Kidney (tissue), 22 donors: ENCODE measurements at places on chromosomes 4 and X. TPM values are rescaled to one million over a fixed set of nuclear protein-coding genes. Genes with fewer than 3 reads are reported as not detected.

GRCh38 chr4:48683784-48684666 lies 96.1 kb downstream of the FRYL start:
- DNase-seq, result no peak

DSPP gene
- total RNA-seq, result not detected

DNA sequence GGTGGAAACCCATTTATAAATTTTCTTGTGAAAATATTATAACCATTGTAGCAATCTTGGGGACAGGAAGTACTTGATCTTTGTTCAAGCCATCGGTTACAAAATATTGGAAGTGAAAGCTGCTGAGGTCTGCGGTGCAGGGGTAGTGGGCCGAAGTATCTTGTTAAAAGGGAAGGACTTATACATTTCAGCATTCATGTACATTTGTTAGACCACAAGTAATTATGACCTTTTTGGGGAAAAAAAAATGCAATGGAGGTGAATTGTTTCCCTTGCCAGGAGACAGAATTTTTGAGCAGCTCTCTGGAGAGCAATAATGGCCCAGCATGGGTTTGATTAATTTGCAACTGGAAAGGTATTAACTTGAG lies 121.3 kb downstream of the EGF start:
- no peak for DNase-seq

DNA sequence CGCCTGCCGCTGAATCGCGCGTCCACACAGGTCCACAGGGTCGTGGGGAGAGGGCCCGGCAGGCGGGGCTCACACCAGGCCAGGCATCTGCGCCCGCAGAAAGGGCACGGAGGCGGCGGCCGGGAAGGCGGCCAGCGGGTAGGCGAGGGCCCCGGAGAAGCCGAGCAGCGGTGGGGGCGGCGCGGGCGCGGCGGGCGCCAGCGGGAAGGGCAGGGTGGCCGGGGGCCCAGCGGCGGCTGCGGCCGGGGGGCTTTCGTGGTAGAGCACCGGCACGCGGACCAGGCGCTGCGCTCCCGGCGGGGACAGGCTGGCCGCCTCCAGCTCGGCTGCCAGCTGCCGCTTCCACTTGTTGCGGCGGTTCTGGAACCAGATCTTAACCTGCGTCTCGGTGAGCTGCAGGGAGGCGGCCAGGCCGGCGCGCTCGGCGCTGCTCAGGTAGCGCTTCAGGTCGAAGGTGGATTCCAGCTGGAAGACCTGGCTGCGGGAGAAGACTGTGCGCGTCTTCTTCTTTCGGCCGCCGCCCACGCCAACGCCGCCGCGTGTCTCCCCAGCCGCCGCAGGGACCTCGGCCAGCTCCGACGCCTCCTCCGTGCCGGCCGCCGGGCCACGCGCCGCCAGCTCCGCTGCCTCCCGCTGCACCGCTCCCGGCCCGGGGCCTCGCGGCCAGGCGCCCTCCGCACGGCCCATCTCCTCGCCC lies 3.9 kb downstream of the HMX1 start:
- DNase-seq, result no peak

DNA sequence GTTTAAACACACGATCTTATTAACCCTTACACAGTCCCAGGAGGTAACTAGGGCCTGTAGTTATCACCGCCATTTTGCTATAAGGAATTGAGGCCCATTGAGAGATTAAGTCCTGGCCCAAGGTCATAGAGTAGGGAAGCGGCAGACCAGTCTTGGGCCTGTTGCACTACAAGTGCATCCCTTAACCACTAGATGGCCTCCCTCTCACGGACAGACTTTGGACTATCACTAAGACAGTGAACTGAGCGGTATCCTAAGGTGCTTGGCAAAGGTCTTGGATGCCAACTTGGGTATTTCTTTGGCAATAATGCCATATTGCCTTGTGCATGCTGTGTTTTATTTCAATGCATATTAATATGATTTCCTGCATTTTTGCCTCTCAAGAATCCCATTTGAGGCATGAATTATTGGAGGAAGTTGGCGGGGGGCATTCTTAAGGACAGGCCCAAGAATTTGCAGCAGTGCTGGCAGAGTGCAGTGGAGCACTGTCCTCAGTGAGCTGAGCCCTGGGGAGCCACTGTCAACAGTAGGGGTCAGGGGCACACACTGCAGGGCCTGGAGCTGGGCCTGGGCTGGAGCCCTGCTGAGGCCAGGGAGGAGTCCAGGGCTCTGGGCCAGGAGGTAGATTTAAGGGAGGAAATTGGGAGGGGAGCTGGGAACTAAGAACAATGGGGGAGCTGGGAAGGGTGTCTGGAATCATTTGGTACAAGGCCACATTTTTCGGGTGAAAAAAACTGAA lies 147.4 kb downstream of the SMIM20 start:
- peak; percentile 27 for DNase-seq

- DNase-seq, result no peak
These were observed 594.7 kb downstream of the SMARCA1 start for GRCh38 chrX:128928636-128929035.
